Right renal pelvis (tissue), 4 donors: ENCODE measurements at places on chromosomes 1 and 21. TPM values are rescaled to one million over a fixed set of nuclear protein-coding genes. Genes with fewer than 3 reads are reported as not detected.

- no peak for DNase-seq
Observed at GRCh38 chr1:80659161-80659560, 1141.6 kb upstream of the ADGRL2 start.

DNA sequence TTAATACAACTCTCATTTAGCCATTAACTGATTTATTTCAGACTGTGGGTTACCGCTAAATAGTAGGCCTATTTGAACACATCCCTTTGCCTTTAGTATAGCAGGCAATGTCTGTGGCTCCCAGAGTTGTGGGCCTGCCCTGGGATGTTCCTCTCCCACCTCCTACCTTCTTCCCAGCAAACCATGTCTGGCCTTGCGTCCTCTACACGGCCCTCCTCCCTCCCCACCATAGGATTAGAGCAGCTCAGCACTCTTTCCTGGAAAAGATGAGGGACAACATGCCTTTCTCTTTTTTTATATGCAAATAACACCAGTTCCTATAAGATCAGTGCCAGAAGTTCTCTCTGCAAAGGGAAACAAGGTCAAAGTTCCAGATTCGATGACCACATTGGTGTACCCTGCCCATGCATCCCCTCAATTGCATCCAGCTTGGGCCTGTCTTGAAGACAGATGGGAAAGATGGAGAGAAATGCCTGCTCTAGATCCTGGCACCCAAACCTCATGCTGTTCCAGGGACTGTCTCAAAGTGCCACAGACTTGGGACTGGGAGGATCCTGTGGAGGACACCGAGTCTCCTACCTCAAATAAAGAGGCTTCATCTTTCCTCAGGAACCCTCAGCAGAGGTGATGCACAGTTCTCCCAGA, 57.2 kb downstream of the CD46 start:
- DNase-seq, result no peak

DNA sequence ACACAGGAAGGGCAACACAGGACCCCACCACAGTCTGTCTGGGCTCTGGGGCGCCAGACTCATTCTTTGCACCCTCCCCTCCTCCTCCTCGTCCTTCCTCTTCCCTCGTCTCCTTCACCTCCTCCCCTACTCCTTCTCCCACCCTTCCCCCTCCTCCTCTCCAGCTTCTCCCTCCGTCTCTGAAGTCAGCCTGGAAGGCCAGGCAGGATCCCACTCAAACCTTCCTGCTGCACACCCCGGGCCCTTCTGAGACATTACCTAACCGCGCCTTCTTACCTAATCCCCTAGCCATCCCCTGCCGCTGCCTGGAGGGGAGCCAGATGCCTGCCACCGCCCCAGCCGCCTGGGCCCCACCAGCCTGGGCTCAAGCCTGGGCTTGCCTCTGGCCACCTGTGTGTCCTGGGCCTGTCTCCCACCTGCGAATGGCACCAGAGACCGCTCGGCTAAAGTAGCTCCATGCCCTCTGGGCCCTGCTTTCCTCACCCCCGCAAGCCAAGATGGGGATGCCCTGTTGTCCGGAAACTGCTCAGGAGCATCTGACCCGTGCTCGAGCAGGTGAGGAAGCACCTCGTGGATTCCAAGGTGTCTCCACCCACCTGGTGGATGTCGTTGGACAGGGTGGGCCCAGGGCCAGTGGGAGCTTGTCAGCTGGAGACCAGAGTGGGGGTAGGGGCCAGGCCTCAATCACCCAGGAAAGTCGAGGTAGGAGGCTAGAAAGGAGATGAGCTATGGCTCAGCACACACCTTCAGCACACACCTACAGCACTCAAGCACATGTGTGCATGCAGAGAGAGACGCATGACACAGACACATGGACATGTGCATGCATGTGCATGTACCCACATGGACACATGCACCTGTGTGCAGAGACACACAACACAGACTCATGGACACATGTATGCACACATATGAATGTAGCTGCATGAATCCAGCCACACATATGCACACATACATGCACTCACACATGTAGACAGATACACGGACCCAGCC, 31.9 kb downstream of the WNT9A start:
- DNase-seq, result no peak

DNA sequence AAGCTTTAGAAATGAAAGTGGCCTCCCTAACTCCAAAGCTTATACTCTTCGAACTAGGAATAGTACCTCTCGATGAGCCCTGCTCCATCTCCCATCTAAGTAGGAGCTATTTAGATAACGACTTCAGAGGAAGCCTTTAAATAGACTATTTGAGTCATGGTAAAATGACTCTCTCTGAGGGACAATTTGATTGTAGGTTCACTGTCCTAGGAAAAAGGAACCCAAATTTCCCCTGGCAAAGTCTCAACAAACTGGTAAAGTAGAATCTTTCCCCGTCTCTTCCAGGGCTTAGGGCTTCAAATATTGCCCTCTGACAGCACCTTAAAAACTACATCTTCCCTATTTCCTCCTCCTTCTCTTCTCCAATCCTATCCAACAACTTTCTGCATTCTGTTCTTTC, 2.0 kb upstream of the FCER1A start:
- DNase-seq, result no peak

TMIGD3 gene
- polyA plus RNA-seq, result 1.1 TPM

GLIS1 gene
- polyA plus RNA-seq, result 2.1 TPM

WDR26 gene
- polyA plus RNA-seq, result 86.5 TPM
